Stimulated activated CD8-positive, alpha-beta memory T cell treated with anti-CD3 and anti-CD28 coated beads, Interleukin-15, amount 100 ng/mL, for 24 hours (primary cell): ENCODE measurements at places on chromosomes 3 and 15.

- no peak for DNase-seq
These were observed 164.7 kb downstream of the CTNNB1 start for GRCh38 chr3:41363830-41364523.

DNA sequence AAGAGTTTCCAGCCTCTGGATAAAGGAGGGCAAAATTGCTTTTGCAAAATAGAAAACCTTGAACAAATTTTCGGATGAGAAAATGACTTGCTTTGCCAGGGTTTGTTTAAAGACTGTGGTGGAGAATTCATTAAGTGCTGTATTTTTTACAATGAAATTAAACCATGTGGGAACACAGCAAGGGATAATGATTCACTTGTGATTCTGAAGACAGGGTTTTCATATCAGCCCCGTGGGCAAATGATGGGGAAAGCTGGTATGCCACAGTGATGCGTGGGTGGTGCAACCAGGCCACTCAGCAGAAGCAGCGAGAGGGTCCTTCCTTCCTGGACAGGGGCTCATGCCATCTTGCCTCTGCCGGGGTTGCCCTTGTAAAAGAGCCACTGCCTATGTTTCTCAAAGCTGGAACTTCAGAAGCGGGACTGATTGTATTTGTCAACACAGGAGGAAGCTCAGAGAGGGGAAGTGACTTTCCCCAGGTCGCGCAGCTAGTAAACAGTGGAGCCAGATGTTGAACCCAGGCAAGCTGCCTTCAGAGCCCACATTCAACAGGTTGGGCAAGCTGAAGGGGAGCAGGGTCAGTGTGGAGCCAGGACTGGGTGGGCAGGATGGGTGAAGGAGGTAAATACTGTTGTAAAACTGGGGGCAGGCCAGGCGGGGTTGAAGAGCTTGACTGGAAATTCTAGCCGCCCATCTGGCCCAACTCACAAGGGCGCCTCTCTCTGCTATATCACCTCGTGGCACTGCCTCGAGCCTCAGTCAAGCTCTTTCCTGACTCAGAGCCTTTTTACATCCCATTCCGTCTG, 79.1 kb downstream of the TOP2B start:
- no peak for DNase-seq

GRCh38 chr3:54797111-54797510, 130.7 kb downstream of the LRTM1 start:
- no peak for DNase-seq

DNA sequence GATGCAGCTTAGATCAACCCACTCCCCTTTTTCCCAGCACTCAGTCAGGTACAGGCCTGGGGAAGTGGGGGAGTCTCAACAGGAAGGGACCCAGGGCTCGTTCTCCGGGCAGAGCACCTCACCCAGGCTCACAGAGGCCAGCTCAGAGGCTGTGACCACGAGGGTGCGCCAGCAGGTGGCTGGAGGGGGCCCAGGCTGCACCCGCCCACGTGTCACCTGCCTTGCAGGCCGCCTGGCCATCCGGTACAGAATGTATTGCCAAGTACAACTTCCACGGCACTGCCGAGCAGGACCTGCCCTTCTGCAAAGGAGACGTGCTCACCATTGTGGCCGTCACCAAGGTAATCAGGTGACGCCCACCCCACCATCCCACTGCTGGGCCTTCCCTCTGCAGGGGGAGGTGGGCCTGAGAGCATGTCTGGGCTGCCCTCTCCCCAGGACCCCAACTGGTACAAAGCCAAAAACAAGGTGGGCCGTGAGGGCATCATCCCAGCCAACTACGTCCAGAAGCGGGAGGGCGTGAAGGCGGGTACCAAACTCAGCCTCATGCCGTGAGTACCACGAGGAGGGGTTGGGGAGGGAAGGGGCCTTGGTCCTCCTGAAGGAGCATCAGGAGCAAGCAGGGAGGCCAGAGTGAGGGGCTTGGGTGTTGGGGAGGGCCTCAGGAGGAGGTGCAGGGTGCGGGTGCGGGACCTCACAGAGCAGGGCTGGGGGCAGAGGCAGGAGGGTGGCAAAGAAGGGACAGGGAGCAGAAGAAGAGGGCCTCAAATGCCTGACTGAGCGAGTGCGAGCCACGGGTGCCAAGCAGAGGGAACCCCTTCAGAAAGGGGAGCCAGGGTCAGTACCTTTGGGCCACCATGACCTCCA, 14.0 kb upstream of the LMAN1L start:
- DNase-seq = no peak

DNA sequence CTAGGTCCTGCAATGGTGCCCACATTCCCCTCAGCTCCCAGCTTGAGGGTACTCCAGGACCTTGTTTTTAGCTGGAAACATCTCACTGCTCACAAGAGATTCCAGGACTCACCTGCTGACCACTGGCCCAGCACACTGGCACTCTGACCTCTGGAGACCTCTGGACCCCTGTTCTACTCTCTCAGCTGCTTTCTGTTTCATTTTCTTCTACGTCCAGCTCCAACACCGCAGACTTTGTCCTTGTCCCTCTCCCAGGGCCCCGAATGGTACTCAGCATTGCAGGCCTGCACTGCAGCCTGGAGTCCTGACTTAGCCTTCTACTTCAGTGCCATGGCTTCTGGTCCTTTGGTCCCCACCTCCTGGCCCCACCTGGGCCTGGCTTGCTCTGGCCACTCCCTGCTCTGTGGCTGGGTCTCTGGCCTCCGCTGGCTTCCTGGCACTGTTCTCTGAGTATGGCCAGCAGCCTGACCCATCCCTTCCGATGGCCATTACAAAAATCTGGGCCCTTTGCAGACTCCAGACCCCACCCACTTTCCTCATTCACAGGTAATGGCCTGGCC, 27.9 kb downstream of the KY start:
- no peak for DNase-seq

- DNase-seq = no peak
These were observed at the start of gene MKRN3 for GRCh38 chr15:23565395-23566070. Gene MKRN3 (plus strand): TSS chr15:23565674. CDS start chr15:23565783, 109 bp downstream.

GRCh38 chr3:41961751-41962679, at the start of gene ULK4:
Gene ULK4 (minus strand): TSS chr3:41962103. CDS start chr3:41954759, 7,344 bp downstream.
- DNase-seq = peak; percentile 81

DNA sequence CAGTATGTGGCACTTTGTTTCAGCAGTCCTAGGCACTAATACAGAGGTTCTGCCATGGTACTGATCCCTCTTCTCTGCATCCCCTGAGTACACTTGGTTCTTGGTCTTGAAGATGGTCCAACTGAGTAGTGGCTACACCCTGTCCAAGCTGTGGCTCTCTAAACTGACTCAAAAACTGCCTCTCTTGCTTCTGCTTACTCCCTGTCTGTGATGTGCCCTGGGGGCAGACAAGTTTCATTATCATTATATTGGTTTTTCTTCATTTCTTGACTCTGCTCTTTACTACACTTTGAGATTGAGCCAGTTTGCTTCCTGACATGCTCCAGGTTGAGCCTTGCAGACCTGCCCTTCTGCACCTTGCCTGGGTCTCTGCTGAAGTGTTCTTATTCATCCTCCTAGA, 18.9 kb upstream of the ST3GAL6 start:
- DNase-seq = no peak

DNA sequence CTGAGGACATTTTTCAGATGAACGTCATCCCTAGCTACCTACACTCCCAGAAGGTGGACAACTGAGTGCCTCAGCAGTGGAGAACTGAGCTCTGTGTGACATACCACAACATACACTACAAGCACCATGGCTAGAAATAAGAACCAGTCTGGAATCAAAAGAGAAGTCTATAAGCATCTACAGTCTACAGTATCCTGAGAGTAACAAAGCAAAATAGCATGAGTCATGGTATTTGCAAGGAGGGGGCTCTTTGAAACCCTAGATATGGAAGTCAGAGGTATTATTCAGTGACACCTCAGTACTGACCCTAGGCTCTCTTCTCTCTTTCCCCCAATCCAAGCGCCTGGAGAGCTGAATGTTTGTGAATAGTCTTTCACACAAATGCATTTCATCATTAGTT, 87.5 kb downstream of the TNIK start:
- DNase-seq = no peak

DNA sequence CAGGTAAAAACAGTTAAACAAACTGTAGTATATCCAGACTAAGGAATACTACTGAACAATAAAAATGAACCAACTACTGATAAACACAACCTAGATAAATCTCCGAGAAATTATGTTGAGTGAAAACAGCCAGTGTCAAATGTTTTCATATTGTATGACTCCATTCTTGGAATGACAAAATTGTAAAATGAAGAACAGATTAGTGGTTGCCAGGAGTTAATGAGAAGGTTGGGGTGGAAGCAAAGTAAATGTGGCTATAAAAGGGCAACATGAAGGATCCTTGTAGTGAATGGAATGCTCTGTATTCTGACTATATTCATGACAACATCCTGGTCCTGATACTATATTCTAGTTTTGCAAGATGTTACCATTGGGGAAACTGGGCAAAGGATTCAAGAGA, 27.5 kb upstream of the ACKR4 start:
- DNase-seq = no peak

GRCh38 chr3:119933207-119933606, 151.3 kb downstream of the NR1I2 start:
- DNase-seq = no peak

GRCh38 chr15:91947683-91948608, 94.4 kb downstream of the SLCO3A1 start:
- DNase-seq = no peak

DNA sequence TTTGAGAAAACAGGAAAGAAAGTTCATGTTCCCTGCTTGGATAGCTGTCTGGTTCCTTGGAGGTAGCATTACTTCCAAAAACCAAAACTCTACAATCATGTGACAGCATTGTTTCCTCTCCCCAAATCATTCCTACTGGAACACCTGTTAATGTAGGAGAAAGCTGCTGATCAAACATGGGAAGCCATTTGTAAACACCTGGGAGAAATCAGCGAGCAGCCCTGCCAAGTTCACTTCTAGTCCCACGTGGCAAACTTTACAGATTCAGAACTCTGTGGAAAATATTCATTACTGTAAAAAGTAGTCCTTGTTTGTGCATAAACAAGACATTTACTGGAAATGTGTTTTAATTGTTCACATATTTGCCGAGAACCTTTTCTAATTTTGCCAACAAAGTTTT, 275.5 kb upstream of the AZI2 start:
- no peak for DNase-seq

- no peak for DNase-seq
These were observed 8.3 kb upstream of the EPHA3 start for GRCh38 chr3:89098964-89099585.

DNA sequence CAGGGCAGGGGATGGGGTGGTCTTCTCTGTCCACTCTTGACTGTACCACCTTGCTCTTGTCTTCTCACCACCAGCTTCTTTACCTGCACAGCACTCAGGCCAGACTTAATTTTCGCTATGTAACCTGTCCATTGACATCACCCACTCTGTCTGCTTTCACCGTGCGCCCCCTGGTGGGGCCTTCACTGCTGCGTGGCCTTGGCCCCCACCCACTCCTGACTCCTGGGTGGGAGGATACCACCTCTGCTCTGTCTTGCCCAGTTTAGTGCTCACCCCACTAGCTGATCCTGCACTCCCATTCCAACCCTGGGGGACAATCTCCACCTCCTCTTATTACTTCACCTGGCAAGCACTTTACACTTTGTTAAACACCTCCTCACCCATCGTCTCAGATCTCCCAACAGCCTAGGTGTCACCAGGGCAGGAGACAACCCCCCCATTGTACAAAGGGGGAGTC, 17.7 kb downstream of the PTH1R start:
- DNase-seq = peak; percentile 71

DNA sequence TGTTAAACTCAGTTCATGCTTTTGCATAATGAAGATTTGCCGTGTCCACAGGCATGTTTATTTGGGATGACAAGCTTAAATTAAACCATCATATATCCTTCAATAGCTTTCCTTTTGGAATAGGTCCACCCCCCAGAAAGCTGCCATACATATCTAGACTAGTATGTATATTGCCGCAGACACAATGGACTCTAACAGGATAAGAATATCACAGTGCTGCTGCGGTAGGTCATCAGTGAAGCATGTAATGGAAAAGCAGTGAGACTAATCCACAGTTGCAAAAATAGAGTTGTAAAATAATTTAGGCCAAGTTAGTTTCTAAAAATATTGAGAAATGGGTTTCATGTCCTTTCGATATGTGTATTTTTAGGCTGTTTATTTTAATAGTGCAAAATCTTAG, 819.9 kb upstream of the DPPA4 start:
- DNase-seq = no peak

DNA sequence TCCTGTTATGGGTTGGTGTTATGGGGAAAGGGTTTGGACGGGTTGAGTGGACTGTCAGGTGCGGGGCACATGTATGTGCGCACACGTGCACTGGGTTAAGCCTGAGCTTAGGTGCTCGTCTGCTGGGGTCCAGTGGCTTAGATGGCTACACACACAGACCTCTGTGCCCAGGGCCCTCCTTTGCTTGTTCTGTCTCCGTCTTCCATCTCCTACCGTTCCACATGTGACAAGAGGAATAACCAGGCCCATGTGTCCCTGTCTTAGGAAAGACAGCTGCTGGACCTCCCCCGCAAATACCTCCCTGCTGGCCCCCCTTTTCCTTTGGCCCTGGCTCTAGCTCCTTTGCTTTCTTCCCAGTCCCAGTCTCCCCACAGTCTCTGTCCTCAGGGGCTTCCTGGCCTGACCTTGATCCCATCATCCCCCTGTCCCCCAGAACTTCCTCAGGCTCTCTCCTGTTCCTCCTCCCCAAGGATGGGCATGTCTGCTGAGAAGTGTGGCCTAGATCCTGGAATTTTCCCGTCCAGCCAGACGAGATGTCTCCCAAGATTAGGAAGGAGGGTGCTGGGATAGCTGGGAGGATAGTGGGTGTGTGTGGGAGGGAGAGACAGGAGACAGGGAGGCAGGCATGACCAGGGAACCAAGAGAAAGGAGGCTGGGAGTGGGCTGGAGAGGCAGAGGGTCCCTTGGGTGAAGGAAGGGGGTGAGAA, 797 bp upstream of the THPO start:
- no peak for DNase-seq
